ENCODE measurements at places on chromosomes 1 and 21.
A peak's percentile ranks its signal among the peaks of the same experiment; 100 is the strongest.

DNA sequence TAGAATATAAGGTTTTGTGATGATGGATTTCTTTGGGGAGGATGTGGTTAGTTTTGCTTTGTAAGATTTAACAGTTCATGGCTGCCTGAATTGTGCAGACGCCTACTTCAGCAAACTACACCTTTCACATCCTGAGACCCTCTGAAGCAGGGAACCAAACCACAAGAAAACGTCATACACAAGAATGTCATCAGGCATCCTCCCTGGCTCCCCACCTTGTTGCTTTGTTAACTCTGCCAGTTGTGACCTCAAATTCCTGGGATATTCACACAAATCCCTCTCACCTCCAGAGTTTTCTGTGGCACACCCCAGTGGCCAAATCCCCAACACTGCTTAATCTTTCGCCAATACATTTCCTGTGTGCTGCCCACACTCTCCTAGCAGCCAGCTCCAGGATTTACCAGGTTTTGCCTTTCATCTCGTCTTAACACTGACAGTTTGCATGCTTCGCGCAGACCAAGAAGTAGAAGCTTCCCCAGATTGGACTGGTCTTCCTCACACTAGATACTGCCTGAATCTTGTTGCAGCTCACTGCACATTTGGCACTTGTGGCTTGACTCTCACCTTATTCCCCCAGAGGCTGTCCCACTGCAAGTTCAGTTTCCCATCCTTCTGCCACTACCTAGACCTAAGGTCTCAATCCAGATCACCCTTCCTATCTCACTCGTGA, 51.1 kb upstream of the CTTNBP2NL start:
- peak; percentile 22 for DNase-seq

- DNase-seq = no peak
Measured at GRCh38 chr1:222736972-222737371, at the start of gene FAM177B. Gene FAM177B, plus strand, starts transcription at chr1:222737202. Its CDS starts 9,344 bp downstream, at chr1:222746546.

GRCh38 chr1:114316204-114316603, 162.5 kb upstream of the SYT6 start:
- DNase-seq = no peak

GRCh38 chr1:181344091-181344490, 139.2 kb upstream of the CACNA1E start:
- no peak for DNase-seq

DNA sequence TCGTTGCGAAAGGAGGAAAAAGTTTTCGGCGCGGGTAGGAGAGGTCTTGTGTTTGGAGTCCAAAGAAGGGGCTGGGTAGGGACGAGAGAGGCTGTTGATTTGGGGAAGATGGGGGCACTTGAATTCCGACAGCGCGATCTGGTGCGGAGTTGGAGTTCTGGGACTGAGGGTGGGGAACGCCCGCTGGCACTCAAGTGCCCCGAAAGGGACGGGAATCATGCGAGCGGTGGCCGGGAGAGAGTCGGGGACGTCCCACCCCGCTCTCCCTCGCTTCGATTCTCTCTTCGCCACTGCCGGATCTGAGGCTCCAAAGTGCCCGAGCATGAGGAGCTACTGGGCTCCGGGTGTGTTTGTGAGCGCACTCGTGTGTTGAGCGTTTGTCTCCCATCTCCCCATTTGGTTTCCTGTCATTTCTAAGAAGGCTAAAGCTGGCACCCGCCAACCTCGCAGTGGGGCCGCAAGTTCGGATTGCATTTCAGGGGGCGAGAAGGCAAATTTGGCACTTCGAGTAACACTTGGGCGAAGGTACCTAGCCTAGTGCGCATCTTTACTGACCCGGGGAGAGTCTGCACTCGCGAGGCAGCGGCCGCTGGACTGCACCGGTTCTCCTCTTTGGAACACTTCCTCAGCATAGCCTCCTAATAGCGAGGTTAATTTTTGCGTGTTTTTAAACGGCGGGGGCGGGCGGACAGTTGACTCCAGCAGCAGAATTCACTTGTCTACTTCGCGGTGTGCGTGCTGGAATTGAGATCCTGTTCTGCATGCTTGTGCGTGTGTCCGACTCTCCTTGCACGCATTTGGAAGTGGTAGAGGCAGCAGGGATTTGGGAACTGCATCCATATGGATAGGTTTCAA, 1.2 kb downstream of the CHRM3 start:
- no peak for DNase-seq

Measured in activated T-cell treated with anti-CD3 and anti-CD28 coated beads, Interleukin-2, amount 50 U/mL, for 1 hour (primary cell).